Kidney (tissue), 22 donors: ENCODE measurements at places on chromosomes 2 and 18. TPM values are rescaled to one million over a fixed set of nuclear protein-coding genes. Genes with fewer than 3 reads are reported as not detected.

GRCh38 chr18:42271647-42272414 is 316.8 kb downstream of the PIK3C3 start:
- DNase-seq = no peak

- no peak for DNase-seq
Observed at GRCh38 chr2:69116438-69116837, 103.5 kb downstream of the ANTXR1 start.

DNA sequence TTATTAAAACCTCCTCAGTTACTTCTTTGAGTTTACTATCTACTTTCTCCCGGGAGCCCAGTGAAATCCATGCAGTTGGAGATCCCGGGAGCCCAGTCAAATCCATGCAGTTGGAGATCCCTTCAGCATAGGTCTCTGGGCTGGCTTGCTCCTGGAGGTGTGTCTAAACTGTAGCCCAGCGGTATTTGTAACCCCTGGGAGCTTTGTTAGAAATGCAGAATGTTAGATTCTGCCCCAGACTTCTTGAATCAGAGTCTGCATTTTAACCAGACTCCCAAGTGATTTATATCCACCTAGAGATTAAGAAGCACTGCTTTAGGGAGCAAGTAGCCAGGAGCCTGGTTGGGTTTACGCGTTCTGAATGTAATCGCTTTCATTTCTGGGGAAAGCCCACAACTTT is 54.5 kb downstream of the ARHGAP28 start:
- DNase-seq = no peak

ST8SIA5 gene
- total RNA-seq = 1.4 TPM

DNA sequence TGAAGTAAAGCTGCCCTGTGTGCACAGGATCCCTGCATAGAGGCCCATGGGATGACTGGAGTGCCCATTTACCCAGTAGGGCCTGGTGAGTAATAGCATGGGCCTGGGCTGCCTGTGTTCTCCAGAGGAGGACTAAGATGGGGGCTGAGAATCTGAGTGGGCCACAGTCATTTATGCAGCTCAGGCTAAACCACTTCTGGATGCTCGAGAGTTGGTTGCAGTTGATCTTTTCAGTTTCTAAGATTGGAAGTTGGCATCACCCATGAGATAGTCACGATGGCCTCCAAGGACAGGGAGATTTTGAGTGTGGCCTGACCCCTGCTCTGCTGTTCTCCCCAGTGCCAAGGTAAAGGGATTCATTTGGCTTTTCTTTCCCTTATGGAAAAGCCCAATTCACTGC is 179.1 kb upstream of the SPRED2 start:
- DNase-seq = no peak

DNA sequence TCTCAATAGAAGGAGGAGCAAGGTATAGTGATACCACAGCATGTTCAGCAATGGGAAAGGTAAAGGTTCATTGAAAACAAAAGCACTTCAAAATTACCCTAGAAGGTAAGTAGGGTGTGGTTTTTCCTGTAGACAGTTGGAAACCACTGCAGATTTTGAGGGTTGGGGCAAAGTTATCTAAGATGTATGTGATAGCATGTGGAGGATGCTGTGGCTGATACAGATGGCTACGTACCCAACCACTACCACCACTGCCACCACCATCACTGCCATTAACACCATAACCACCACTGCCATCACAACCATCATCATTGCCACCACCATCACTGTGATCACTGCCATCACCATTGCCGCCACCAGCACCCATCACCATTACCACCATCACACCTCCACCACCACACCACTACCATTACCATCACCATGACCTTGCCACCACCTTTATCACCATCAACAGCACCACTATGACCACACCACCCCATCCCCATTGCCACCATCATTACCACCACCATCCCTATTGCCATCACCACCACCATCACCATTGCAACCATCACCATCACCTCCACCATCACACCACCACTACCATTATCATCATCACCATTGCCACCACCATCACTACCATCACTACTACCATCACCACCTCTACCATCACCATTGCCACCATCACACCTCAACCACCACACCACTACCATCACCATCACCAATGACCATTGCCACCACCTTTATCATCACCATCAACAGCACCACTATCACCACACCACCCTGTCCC is 3.7 kb downstream of the TMSB10 start:
- DNase-seq = no peak

CDKL4 gene
- 1.2 TPM for total RNA-seq

DNA sequence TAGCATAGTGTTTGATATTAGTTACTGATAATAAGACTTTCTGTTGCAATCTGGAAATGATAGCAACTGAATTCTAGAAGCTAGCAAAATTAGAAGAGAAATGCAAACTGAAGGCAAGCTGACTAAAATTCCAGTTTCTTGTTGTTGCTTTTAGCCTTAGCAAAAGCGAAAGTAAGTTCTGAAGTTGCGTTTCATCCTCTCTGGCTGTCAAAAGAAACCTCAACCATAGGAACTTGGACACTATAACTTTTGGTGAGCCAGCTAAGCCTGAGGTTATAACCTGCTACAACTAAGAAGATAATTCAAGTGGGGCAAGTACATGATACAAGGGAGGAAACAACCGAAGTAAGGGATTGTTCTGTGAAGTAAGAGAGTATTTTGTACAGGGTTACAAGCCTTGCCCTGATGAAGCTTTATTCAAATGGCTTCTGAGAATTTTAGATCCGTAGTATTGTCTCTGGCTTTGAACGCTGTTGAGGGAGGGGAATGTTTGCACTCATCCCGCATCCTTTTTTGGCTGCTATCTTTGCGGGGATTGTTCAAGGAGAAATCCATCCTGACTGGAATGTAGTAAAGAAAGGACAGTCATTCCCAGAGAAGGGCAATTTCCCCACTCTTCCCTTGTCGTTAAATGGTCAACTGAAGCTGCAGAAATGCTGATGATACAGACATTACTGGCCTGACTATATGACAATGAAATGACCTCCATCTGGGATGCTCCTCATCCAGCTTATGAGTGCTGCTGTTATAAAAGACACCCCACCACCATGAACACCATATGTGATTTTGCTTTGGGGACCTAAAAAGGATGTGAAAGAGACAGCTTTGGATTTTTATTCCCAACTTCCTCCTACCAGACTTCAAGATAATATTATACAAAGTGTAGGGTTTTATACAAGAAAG is 7.0 kb upstream of the TMX3 start:
- DNase-seq = no peak

DNA sequence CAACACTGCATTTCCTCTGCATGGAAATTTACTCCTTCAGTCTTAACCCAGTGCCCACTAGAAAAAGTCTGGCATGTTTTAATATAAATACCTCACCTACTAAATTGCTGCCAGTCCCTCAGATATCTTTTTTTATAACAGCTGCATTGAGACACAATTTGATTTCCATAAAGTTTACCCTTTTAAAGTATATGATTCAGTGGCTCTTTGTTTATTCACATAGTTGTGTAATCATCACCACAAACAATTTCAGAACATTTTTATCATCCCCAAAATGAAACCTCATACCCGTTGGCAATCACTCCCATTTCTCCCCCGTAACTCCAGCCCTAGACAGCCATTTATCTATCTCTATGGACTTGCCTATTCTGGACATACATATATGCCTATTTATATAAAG is 17.0 kb upstream of the FRZB start:
- DNase-seq = no peak

REG3G gene
- total RNA-seq = 8.8 TPM

DNA sequence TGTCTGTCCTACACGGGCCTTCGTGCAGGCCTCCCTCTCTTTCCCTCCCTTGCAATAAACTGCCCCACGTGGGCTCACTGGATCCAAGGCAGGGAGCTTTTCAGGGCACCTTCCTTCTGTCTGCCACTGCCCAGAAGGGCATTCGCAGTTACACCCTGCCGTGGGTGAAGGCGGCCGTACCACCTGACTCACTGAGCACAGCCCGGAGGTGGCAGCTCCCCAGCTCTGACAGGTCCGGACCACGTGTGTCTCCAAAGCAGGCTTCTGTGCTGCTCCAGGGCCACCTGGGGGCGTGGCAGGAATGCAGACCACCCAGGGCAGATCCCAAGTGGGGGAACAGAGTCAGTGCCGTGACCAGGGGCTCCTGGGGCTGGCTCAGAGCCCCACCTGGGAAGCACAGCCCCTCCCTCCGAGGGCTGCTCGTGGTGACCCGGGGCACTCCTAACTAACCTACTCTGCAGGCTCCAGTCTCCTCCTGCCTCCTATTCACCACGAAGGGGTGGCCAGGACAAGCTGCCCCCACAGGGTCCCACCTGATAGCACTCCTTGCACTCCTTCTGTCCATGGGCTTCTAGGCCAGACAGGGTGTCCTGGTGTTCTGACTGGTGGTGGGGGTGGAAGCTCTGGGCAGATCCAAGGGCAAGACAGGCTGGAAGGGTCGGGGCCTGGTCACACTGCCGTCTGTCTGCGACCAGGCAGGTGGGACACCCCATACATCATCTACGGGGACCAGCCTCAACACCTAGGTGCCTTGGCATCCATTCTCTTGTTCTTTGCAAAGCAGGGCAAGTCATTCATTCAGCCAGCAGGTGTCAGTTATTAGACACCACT is 9.7 kb downstream of the SNED1 start:
- no peak for DNase-seq

NAT8 gene
- 94.4 TPM for total RNA-seq

TSPYL6 gene
- total RNA-seq = not detected
